ENCODE measurements at places on chromosomes 6 and 20.
A peak's percentile ranks its signal among the peaks of the same experiment; 100 is the strongest.

- no peak for DNase-seq
Observed at GRCh38 chr20:20184706-20185105, 132.4 kb downstream of the CFAP61 start.

DNA sequence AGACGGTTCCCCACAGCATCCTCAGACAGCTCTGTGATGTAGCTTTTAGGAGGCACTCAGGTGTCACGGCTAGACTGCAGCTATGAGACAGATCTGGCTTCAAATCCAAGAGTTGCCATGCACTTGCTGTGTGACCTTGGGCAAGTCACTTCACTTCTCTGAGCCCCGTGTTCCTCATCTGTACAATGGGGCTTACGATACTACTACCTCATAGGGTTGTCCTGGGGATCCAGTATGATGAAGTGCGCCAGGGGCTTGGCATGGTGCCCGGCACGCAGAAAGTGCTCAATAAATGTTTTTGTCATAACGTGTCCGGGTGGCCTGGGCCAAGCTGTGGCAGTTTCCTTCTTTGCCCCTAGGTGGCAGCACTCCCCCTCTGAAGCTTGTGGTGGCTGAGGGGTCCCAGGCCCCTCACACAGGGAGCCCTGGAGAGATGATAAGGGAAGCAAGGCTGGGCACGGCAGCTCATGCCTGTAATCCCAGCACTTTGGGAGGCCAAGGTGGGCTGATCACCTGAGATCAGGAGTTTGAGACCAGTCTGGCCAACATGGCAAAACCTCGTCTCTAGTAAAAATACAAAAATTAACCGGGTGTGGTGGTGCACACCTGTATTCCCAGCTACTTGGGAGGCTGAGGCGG, 19.1 kb upstream of the CHMP4B start:
- DNase-seq, result no peak

DNA sequence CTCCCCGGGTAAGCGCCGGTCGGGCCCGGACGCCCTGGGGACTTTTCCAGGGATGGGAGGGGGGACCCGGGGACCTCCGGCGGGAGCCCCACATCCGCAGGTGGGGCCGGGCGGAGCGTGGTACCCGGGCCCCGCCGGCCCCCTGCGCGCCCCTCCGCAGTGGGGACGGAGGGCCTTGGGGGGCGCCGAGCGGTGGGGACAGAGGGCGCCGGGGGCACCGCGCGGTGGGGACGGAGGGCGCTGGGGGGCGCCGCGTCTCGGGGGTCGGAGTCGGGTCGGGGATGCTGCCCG, 270 bp downstream of the PLEKHG1 start:
- DNase-seq, result no peak

- peak; percentile 27 for DNase-seq
Observed at GRCh38 chr6:108782179-108783041, 65.8 kb upstream of the ARMC2 start.

- DNase-seq, result no peak
Observed at GRCh38 chr20:11195169-11195568, 521.4 kb upstream of the JAG1 start.

DNA sequence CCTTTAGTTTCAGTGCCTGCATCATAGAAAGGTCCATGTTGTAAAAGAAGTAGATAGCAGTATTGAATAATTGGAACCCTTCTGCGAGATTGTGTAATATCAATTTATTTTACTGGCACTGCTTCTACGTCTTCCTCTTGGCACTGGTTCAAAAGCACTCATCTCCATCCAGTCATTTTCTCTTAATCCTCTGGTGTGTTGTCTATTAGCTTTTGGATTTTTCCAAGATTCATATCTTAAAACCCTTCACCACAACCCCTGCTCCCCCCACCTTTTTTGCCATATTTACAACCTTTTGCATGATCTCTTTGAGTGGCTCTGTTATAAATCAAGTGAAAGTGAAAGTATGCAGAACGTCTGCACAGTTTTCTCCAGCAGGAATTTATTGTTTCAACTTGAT, 76.6 kb upstream of the HSF2 start:
- DNase-seq, result no peak

GRCh38 chr6:5278047-5278446, 16.7 kb downstream of the FARS2 start:
- DNase-seq, result no peak

GRCh38 chr6:148898376-148899014, 151.7 kb downstream of the UST start:
- DNase-seq, result no peak

DNA sequence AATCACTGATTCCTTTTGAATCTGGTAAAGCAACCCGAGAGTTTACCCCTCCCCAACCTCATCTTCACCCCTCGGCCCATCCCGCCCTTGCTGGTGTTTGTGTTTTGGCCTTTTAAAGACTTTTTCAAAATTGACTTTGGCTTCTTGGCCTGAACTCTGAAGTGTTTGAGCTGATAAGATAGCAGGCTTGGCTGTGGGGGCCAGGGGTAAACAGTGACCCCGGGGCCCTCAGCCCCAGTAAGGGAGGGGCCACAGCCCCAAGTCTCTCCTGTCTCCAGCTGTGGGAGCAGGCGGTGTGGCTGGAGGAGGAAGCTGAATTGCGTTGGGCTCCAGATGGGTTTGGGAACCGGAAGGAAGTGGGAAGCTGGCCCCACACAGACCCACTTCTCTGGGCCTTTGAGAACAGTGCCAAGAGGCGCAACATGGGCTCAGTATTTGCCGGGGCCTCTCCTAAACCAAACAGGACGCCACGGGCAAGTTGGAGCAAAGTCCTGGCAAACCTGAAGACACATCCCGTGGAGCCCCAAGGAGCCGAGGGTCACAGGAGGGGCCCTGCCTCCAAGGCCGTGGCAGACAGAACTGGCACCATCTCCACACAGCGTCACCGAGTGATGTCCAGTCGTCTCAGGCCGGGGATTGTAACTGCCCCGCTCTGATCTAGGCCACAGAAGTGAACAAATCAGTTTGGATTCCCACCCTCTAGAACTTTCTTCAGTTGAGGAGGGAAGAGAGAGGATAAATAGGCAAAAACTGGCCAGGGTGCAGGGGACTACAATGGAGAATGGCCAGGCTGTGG, 54.3 kb upstream of the PTPN1 start:
- DNase-seq, result no peak

GRCh38 chr20:10922506-10922905, 248.7 kb upstream of the JAG1 start:
- DNase-seq, result no peak

- DNase-seq, result no peak
Observed at GRCh38 chr6:147666255-147666654, 157.8 kb downstream of the SAMD5 start.

DNA sequence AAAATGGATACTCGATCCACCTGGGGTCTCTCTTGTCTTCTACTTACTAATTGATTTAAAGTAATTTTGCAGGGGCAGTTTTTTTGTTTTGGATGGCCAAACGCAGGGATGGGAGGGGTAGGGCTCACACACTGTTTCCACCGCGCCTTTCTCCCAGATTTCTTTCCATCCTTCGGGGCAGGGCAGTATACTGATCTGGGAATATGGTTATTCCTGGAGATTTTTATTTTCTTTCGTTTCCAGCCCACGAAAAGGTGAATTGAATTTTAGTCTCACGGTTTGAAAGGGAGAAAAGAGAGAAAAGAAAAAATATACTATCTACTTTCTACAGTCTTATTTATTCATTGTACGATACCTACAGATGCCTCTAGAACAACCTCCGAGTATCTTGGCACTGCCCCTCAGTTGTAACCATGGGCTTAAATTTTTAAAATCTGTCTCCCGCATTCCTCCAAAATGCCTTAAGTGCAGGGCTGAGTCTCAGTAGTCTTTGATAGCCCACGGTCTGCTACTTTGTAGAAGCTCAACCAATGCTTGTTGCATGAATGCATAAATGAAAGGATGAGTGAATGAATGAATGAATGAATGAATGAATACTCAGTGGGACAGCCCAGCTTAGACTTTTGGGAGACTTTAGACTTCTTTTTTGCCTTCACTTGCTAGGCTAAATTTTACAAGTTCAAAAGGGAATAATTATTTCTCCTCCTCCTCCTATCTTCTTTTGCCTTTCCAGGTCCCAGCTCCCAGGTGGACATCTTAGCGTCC, 18.1 kb upstream of the TRIM27 start:
- no peak for DNase-seq

- no peak for DNase-seq
Observed at GRCh38 chr20:22986601-22987000, 48.5 kb upstream of the SSTR4 start.

DNA sequence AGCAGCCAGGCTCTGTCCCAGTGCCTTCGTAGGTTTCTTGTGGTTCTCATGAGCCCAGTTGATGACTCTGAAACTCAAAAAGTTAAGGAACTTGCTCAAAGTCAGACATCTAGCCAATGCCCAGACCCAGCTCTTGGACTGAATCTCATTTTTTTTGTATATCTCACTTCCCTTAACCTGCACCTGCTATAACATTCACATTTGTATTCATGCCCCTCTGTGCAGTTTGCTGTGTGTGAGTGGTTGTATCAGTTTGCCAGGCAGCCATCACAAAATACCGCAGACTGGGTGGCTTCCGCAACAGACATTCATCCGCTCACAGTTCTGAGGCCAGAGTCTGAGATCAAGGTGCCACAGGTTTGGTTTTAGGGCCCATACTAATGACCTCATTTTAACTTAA, 49.9 kb downstream of the IPCEF1 start:
- no peak for DNase-seq

- no peak for DNase-seq
Observed at GRCh38 chr20:22232473-22232872, 351.9 kb downstream of the FOXA2 start.

DNA sequence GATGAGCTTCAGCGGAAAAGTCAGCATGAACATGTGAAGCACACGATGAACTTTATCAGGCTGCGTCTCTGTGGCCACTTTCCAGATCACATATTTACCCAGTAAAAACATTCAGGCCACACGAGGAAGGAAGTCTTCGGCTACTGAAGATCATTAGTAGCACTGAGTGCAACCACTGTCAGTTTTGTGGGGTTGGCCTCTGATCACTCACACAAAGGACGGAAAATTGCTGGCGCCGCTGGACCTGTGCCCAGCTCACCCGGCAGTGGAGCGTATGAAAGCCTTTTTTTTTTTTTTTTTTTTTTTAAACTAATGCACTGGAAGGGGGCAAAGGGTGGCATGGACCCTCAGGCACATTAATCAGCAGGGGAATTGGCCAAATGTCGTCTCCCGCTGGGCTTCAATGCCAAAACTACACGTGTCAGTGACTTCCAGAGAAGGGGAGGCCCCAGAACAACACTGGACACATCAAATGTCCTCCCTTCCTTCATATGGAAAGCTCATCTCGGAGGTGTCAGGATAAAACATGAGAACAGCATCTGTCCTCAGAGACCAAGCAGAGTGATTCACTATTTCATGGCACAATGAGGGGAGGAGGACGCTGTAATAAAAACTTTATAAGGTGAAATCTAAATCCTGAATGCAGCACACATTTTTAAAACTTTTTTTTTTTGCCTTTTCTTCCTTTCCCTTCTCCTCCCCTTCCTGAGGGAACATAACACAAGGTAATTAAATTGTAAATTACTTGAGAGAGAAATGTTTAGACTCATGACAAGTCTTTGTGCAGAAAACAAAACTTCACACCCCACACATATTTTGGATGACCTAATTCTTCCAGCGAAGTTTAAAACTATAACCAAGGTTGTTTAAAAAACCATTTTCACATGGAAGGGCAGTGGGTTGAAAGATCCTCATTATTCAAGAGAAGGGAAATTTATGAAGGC, 223.4 kb downstream of the FOXC1 start:
- DNase-seq, result no peak

- no peak for DNase-seq
Observed at GRCh38 chr20:47664068-47664437, 121.2 kb downstream of the SULF2 start.

DNA sequence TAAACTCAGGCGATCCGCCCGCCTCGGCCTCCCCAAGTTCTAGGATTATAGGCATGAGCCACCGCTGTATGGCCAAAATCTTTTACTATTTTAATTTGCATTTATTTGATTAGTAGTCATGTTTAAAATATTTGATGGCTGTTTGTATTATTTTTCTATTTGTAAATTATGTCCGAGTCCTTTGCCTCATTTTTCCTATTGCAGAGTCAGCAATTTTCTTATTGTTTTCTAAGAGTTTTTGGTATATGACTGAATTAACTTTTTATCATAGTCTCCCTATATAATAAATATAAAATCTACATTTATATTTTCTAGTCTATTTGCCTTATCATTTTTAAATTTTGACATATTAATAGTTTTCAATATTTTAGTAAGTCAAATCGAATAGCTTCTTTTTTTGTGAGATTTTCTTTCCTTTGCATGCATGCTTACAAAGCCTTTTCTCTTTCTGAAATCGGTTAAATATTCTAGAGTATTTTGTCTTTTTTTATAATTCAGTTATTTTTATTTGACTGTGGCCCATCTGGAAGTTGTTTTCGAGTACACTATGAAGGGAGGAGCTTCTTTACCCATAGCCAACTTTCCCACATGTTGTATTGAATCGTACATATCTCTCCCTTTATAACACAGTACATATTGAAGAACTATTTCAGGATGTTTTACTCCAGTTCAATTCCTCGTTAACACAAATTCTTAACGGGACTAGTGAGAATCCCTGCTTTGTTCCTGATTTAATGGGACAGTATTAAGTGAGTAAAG, 34.5 kb upstream of the RPS6KA2 start:
- no peak for DNase-seq

- DNase-seq, result no peak
Observed at GRCh38 chr6:3433005-3433404, 23.8 kb downstream of the SLC22A23 start.

GRCh38 chr6:89386917-89387491, 25.1 kb downstream of the RRAGD start:
- no peak for DNase-seq

DNA sequence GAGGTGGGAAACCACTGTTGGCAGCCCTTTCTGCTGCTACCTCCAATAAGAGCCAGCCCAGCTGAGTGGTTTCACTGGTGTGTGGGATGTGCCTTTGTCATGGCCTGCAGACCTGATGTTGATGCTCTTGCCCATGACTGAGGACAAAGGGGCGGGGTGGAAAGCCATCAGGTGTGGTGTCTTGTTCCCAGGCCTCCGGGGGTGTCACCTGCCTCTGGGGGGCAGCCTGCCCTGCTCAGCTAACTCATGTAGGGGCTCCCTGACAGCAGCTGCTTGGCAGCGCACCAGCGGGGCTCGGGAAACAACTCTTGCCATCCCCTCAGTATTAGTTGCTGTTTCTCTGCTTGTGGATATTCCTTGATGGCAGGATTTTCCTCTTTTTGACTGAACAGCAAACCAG, 91.3 kb downstream of the LYRM2 start:
- no peak for DNase-seq

- DNase-seq, result no peak
Observed at GRCh38 chr6:55778705-55779104, 96.7 kb downstream of the BMP5 start.

GRCh38 chr20:62025832-62026563, 39.7 kb downstream of the TAF4 start:
- DNase-seq, result no peak

- DNase-seq, result no peak
Observed at GRCh38 chr6:14383393-14384174, 266.0 kb downstream of the CD83 start.

DNA sequence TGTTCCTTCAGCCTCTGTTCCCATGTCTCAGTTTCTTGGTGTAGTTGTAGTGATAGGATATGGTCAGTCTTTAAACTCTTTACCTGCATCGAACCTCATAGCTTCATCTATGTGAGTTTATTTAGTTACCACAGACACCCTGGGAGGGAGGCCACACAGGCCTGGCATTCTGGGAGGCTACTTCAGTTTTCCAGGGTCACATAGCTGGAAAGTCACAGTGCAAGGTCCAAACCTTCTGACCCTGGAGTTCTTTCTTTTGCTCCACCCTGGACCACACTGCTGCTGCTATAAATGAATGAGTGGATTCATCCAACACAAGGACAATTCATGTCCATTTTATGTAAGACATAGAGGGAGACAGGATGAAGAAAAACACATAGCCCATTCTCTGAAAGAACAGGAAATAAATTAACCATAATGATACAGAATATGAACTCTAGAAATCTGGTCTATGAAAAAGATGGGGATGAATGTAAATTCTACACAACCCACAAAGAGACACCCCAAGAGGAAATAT, 60.8 kb downstream of the LAMA4 start:
- no peak for DNase-seq
